Activated CD8-positive, alpha-beta memory T cell treated with anti-CD3 and anti-CD28 coated beads for 1 hour (primary cell): ENCODE measurements at places on chromosomes 4 and X.

DNA sequence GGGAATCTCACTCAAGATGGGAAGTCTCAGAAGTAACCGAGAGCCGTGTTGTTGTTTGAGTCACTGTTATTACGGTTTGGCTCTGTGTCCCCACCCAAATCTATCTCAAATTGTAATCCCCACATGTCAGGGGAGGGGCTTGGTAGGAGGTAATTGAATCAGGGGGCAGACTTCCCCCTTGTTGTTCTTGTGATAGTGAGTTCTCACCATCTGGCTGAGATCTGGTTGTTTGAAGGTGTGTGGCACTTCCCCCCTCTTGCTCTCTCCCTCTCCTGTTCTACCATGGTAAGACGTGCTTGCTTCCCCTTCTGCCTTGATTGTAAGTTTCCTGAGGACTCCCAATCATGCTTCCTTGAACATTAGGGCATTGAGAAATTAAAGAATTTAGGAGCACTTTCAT, 37.0 kb downstream of the HAND2 start:
- DNase-seq, result no peak

GRCh38 chr4:128249787-128250668, 37.6 kb downstream of the PGRMC2 start:
- no peak for DNase-seq

GRCh38 chr4:110633358-110634341, 10.8 kb upstream of the PITX2 start:
- DNase-seq, result no peak

DNA sequence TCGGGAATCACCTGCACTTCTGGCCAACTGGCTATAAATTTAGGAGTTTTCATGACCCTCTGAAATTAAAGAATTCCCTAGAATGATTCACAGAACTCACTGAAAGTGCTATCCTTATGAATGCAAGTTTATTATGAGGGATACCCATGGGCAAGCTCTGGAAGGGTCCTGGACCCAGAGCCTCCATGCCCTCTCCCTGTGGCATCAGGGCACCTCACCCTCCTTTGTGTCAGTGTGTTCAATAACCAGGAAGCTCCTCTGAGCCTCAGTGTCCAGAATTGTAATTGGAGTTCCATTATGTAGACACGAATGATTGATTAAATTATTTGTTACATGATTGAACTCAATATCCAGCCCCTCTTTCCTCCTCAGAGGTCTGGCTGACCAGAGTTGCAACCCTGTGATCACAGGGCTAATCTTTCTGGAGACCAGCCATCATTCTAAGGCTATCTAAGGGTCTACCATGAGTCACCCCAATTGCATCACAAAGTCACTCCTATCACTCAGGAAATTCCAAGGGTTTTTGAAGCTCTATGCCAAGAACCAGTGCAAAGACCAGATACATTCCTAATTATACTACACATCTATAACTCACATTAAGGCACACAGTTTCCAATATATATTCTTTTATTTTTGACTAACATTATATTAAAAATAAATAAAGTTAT, 8.9 kb downstream of the ANXA3 start:
- no peak for DNase-seq

DNA sequence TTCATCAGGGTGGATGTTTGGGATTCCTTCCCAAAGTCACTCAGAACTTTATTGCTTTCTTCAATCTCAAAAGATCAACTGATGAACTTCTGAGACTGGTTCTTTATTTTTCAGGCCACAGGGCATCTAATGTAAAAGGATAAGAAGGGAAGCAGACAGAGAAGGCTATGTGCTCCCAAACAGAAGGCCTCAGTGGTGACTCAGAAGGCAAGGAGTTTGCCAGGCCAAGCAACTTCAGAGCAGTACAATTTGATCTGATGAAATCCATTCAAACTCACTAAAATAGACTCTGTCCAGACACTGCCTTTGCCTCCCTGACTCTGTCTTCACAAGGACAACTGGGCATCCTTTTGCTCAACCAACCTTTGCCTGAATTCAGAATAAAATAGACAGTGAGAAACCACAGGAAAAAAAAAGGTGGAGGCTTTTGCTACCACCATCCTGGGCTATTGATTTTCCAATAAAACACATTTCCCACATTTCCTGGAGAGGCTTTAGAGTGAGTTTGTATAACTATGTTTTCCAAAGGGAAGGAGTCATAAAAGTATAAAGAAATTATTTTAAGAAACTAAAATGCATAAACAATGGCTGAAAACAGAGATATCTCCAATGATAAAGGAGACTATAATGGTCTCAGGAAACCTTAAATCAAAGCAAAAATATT, 55.2 kb downstream of the ARHGEF6 start:
- DNase-seq, result no peak

GRCh38 chr4:181517491-181517890, 725.7 kb upstream of the TENM3 start:
- DNase-seq, result no peak

DNA sequence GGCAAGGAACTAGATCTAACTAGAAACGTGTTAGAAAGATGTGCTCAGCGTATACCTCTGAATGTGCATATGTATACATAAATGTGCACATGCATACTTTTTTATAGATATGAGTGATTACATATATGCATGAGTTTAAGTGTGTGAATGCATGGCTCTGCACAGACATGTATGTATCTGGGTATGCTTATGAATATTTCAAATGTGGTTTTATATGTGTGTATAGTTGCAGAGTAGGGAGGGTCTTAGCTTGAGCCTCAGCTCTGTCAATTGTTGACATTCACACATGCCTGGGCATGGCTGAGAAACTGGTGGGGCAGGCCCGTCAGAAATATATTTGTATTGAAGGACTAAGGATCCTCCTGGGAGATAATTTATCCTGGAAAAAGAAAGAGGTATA, 31.1 kb downstream of the RAP2C start:
- no peak for DNase-seq

DNA sequence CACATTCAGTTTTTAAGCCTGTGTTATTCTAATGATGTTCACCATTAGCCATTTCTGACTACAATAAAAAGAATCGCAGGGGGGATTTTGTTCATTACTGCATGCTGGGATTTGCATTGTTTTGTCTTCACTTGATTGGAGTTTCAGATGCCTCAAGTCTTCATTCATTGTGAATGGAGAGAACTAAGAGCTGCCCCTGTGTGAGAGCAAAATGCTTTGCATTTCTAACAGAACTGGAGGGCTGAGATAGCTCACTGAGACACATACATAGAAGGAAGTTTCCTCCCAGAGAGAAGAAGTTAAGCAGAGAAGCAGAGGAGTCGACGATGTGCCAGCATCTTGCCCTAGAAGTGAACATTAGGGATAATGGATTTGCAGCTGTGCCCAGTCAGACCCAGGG, 113.5 kb upstream of the GATB start:
- no peak for DNase-seq

GRCh38 chr4:136725286-136726081, 806.8 kb downstream of the PCDH18 start:
- DNase-seq, result no peak

GRCh38 chrX:22139822-22140221, 107.7 kb downstream of the PHEX start:
- no peak for DNase-seq

DNA sequence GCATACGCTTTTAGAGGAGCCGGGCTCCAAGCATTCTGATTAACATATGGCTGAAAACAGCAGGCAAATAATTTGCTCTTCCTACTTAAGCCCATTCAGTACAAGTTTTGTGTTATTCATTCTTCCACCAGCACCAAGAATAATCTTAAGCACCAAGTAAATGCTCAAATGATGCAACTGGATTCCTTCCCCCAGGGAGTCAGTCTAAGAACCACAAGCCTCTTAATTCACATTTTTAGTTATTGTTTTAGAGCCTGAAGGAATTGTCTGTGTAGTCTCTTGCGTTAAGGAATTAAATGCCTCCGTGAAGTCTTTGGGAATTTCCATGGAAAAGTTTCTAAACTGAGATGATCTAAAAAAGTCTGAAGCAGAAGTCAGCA, 61.5 kb upstream of the MAGEB2 start:
- DNase-seq, result no peak

GRCh38 chr4:32203340-32203739, 1483.2 kb downstream of the PCDH7 start:
- DNase-seq, result no peak

- DNase-seq, result no peak
These were observed 28.9 kb downstream of the ZNF827 start for GRCh38 chr4:145909773-145910172.

DNA sequence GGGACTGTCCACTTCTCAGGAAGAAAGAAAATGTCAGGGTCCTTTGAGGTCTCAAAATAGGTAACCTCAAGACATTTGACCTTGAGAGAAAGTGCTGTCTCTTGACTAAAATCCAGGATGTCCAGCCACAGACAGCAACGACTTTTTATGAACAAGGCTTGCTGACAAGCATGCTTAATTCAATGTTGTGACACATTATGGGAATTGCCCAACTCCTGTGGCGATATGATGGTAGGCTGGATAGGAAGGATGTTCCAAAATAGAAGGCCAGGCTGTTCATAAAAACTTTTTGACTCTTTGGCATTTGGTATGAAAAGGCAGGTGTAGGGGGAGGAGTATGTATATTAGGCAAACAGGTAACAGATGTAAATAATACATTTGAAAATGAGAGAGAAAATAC, 50.8 kb upstream of the EDNRA start:
- no peak for DNase-seq

DNA sequence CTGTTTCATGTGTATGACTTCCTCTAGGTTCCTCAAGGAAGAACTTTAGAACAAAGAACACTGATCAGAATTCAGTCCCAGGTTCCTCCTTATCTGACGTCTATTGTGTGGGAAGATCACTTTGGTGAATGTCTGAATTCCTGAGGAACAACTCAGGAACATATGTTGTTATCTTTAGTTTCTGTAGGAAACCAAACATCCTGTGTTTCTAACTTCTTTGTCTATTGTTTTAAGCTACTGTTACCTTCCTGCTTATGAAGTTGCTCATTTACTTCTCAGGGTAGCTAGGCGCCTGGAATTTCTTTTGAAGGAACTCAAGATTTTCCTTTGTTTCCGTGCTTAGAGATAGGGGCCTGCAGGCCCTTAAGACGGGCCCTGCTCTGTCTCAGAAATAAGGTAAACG, 46.2 kb downstream of the MAGEB5 start:
- DNase-seq, result no peak

DNA sequence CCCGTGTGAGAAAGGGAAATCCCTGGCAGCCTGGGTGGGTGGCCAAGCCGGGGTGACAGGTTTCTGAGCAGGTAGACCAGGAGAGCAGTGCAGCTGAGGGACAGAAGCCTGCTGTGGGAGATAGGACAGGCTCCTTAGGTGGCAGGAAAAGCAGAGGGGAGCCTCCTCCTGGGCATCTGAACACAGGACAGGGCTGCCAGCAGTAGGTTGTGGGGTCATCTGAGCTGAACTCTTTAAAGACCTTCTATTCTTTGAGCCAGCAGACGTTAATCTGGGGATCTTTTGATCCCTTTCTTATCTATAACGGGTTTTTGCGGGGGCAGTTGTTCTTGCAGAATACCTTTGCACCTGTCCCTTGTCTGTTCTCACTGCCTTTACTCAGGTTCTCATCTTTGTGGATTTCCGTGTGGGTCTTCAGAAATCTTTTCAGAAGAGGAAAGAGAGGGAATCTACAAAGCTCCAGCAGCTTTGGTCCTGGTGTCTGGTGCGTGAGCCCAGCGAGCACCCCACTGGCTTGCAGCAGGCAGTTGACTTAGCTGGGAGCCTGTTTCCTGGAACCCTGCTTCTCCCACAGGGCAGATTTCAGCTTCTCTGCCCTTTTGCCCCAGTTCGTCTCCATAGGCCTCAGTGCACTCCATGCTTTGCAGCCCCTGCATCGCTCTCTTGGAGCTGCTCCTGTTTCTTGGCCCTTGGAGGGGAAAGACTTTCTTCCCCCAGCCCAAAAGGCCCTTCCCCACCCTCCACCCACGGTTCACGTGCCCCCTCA, 35.8 kb upstream of the TADA2B start:
- DNase-seq, result no peak

DNA sequence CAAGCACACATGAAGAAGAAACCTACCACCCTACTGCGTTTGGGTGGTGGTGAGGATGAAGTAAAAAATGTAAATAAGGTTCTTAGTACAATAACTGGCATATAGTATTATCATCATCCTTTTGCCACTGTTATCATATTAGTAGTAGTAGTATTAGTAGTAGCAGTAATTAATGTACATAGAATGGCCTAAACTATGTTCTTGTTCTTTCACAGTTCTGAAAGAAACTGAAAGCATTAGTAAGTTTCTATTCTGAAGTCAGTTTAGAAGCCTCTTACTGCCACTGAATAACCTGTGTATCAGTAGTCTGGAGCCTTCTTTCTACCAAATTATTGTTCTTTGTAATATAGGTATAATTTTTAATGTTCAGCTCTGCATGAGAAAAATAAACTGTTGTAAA, 21.0 kb downstream of the COL4A6 start:
- DNase-seq, result no peak

GRCh38 chrX:47143894-47144625, 442 bp downstream of the NDUFB11 start:
- DNase-seq, result no peak

GRCh38 chr4:147933316-147933715, 201.4 kb downstream of the ARHGAP10 start:
- no peak for DNase-seq

- DNase-seq, result no peak
These were observed 745.6 kb upstream of the FAM241A start for GRCh38 chr4:111399623-111400022.

GRCh38 chrX:43016021-43016420, 238.1 kb upstream of the PPP1R2C start:
- DNase-seq, result no peak

- no peak for DNase-seq
These were observed 78.9 kb upstream of the PSAPL1 start for GRCh38 chr4:7513671-7514070.

GRCh38 chrX:140507223-140507981, 2.5 kb upstream of the SOX3 start:
- DNase-seq, result no peak

GRCh38 chr4:139083607-139083955, 68.0 kb downstream of the NOCT start:
- peak; percentile 44 for DNase-seq

DNA sequence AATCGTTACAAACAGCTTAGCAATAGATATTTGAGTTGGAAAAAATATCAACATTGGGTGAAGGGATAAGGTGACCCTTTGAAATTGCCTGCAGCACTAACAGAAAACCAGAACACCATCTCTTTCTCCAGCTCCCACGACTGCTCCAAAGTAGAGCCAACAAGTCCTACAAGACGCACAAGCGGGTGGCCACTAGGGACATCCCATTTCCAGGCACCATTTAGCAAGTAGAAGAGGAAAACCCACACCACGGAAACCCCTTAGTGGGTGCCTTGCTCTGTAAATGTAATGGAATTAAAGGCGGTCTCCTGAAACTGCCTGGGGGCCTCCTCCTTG, 1.9 kb downstream of the ARHGAP6 start:
- no peak for DNase-seq

DNA sequence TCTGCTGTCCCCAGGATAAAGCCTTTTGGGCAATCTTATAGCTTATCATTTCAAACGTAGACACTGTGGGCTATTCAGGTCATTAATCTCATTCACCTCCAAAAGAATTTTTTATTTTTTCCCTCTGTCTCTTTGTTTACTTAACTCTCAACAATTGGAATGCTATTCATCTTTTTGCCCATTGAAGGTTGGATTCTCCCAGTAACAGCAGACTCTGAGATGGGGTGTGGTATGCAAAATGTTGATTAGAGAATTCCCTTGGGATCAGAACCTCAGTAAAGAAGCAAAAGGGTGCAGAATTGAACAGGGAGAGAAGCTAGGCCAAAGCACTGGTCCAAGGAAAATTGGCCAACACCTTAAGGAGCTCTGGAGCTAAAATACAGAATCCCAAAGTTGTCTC, 60.4 kb downstream of the CAMK2D start:
- no peak for DNase-seq
